ENCODE measurements at places on chromosomes 16 and 17.

DNA sequence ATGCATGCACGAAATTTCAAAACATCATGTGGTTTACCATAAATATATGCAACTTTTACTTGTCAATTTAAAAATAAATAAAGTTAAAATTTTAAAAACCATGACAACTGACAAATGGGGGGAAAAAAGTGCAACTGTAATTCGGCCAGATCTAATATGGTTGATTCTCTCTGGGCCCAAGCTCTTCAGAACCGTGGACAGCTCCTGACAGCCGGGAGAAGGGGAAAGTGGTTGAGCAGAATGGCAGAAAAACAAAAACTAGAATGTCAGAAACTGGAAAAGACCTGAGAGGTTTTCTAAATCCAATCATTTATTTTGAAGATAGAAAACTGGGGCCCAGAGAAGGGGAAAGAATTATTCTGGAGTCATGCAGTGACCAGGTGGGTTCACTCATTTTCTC, 126.6 kb downstream of the TMEM132E start:
- DNase-seq: peak; percentile 27

DNA sequence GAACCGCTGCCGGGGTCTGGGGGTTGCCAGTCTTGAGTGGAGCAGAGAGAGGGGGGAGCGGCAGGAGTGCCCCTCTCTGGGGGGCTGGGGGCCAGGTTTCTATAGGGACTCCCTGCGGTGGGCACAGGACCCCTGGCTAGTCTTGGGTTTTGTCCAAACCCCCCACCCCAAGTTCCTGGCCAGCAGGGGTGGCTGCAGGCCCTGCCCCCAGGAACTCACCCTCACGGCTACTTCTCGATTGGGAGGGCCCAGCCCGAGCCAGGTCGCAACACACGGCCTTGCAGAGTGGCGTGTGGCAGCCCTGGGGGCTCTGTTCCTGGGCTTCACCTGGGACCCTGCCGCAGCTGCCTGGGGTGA, 601 bp downstream of the CDH15 start:
- no peak for DNase-seq

GRCh38 chr17:47218896-47219430, 9.8 kb downstream of the MYL4 start:
- no peak for DNase-seq

GRCh38 chr17:47720754-47721533, 12.1 kb upstream of the TBX21 start:
- no peak for DNase-seq

GRCh38 chr16:56196381-56196780, 5.1 kb downstream of the GNAO1 start:
- no peak for DNase-seq
